ENCODE measurements at places on chromosomes 7 and 10.
A peak's percentile ranks its signal among the peaks of the same experiment; 100 is the strongest.

DNA sequence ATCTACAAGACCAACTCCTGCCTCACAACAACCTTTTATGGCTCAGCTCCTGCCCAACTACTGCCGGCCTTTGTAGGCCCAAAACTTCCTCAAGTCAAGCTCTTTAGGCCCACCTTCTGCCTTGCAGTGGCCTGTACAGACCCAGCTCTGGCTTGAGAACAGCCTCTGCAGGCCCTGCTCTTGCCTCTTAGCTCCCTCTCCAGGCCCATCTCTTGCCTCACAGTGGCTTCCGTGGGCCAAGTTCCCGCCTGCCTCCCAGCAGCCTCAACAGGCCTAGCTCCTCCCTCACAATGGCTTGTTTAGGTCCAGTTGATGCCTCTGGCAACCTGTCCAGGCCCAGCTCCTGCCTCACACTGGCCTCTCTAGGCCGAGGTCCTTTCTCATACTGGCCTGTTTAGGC is 32.4 kb upstream of the VKORC1L1 start:
- no peak for DNase-seq

GRCh38 chr7:104509874-104510273 is 181.5 kb downstream of the LHFPL3 start:
- no peak for DNase-seq

DNA sequence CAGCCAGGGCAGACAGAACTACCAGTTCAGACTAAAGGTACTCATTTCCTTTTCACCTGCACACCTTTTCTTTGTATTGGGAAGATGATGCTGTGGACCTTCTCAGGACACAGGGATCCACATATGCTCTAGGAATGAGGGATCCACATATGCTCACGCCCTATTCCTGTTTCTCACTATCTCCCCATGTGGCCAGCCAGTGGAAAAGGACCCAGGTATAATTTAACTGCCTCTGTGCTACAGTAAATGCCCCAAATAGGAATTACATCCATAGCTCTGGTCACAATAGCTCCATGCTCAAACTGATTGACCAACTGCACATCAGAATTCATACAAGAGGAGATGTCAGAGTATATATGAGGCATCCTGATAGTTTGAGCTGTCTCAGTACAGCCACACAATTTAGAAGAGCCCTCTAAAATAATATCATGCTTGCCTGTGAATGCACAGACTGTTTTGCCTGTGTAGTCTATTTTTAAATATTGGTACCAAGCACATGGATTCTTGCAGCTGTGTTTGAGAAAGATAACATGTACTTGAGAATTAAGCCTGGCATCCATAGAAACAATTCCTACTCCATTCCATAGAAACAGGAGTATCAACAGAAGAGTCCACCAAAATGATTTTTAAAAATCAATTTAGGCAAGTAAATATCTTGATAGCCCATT is 43.7 kb downstream of the CTTNBP2 start:
- DNase-seq: peak; percentile 6

DNA sequence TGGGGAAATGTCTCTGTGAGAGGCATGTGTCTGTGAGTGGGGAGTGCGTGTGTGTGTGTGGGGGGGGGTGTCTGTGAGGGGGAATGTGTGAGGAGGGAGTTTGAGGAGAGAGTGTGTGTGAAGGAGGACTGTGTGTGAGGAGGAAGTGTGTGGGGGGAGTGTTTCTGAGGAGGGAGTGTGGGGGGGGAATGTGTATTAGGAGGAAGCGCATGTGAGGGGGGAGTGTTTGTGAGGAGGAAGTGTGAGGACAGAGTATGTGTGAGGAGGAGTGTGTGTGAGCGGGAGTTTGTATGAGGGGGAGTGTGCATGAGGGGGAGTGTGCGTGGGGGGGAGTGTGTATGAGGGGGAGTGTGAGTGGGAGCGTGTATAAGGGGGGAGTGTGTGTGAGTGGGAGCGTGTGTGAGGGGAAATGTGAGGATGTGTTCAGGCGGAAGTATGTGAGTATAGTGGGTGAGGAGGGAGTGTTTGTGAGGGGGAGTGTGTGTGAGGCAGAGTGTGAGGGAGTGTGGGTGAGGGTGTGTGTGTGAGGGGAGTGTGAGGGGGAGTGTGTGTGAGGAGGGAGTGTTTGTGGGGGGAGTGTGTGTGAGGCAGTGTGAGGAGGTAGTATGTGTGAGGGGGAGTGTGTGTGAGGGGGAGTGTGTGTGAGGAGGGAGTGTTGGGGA is 21.8 kb upstream of the PTPRN2 start:
- no peak for DNase-seq

DNA sequence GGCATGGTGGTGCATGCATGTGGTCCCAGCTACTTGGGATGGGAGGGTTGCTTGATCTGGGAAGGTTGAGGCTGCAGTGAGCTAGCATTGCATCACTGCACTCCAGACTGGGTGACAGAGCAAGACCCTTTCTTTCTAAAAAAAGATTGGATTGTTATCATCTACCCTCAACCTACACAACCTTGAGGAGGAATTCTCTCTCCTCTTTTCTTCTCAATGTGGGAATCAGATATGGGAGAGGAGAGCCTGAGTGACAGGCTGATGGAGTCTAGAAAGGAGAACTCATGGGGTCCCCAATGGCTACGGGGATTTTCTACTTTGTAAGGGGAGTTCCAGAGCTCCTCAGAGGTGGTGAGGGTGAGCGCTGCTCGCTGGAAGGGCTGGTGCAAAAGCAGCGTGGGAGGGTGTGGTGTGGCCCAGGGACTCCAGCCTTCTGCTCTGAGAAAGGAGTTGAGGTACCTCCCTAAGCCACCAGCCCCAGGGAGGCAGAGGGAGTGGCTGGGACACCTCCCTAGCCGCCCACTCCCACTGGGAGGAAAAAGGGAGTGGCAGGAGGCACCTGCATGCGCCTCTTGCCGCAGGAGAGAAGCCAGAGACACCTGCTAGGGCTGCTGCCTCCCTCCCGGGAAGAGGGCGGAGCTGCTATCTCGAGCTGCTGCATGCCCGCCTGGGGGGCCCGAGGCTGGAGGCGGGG is 48.4 kb downstream of the GATA3 start:
- DNase-seq: no peak

- peak; percentile 75 for DNase-seq
These were observed 2.2 kb upstream of the KCTD7 start for GRCh38 chr7:66626331-66626934.

- no peak for DNase-seq
These were observed 29.6 kb downstream of the LOXL4 start for GRCh38 chr10:98238391-98238790.

- no peak for DNase-seq
These were observed 254.9 kb downstream of the SORCS3 start for GRCh38 chr10:104895981-104896380.

- no peak for DNase-seq
These were observed 434.3 kb upstream of the IGFBP3 start for GRCh38 chr7:46355331-46355730.

DNA sequence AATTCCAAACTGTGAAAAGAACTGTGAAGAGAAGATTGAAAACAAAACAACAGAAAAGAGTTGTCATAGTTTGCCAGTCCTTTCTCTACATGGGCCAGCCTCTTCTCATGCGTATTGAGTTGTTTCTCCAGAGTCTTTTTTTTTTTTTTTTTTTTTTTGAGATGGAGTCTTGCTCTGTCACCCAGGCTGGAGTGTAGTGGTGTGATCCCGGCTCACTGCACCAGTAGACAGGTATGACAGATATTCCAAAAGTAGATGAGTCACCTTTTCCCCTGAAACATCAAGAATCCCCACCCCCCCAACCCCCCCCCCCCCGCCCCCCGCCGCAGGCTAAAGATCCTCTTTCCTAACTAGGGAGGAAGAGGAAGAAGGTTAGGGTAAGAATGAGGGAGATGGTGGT is 15.6 kb upstream of the KMT2C start:
- DNase-seq: no peak

- no peak for DNase-seq
These were observed 671.0 kb upstream of the FOXK1 start for GRCh38 chr7:4010923-4011656.

GRCh38 chr7:5477723-5478531 is 54.3 kb upstream of the TNRC18 start:
- peak; percentile 27 for DNase-seq

DNA sequence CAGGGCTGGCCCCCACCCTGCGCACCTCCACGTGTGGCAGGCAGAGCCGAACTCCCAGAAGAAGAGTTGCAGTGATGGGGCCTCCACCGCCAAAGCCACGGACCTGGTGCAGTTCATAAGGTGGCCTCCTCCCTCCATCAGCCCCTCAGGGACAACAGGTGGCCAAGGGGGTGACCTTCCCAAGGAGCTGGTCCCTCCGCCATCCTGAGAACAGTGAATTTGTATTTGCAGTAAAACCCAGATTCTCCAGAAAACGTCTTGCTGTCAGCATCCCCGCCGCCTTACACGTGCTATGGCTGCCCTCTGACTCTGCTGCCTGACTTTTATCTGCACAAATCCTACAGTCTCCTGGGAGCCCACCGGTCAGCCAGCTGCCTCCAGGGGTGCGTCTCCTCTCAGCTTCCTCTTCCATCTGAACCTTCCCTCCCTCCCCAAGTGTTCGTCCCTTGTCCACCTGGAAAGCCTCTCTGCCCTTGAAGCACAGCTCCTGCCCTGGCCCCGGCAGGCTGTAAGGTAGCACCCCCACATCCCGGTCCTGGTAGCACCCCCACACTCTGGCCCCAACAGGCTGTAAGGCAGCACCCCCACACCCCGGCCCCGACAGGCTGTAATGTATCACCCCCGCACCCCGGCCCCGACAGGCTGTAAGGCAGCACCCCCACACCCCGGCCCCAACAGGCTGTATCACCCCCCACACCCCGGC is 311.8 kb downstream of the PTPRN2 start:
- no peak for DNase-seq

GRCh38 chr10:52387744-52388143 is 73.7 kb downstream of the DKK1 start:
- no peak for DNase-seq

DNA sequence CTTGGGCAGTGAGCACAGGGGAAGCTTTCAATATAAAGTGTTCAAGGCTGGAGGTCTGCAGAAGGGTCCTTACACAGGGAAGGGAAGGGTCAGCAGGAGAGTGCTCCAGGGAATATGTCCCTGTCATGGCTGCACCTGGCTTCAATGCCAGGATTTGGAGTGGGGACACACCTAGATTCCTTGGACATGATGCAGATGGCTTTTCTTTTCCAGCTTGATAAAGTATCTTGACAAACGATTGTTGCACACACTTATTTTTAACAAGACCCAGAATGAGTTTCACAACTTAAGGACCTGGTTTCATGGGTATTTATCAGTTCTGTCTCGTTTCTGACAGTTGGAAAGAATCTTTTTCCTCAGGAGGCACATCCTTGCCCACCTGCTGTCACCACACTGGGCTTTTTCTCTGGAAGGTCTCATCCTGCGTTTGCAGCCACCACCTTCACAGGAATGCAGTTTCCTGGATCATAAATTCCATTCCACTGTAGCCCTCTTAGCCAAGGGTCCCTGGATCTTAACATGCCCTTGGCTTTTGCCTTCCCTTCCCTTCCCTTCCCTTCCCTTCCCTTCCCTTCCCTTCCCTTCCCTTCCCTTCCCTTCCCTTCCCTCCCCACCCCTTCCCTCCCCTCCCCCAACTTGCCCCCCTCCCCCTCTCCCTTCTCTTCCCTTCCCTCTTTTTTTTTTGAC is 21.7 kb downstream of the SRRM3 start:
- no peak for DNase-seq

DNA sequence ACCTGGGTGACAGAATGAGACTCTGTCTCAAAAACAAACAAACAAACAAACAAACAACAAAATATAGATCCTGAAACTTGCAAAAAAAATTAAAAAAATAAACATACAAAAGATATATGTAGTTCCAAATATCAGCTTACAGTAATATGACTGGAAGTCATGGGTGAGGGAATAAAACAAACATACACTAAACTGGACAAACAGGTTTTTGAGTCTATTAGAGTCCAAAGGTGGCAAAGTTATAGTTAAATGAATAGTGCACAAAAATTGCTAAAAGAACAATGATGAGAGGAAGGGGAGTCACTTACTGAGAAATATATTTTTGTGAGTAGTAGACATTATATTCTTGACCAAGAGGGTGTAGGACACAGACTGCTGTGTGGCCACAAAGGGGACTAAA is 16.7 kb upstream of the RSBN1L start:
- DNase-seq: no peak

DNA sequence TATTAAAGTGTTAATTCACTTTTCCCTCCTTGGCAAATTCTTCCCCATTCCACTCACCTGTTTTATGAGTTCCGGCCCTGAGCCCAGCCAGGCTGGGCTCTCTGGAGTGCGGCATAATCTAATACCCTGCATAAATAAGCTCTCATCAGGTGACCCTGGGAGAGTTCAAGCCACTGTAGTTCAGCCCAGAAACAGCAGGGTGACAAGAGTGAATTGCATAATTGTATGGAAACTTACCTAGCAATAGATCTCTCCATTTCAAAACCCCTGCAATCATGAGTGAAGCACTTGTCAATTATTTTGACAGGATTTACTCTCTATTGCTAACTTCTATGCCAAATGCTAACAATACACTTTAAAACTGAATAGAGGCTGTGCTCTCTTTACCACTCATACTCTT is 94.7 kb downstream of the OSBPL3 start:
- no peak for DNase-seq

GRCh38 chr10:113127261-113127900 is 177.3 kb downstream of the TCF7L2 start:
- DNase-seq: no peak

GRCh38 chr10:11150231-11150731 is 132.6 kb downstream of the CELF2 start:
- DNase-seq: no peak

DNA sequence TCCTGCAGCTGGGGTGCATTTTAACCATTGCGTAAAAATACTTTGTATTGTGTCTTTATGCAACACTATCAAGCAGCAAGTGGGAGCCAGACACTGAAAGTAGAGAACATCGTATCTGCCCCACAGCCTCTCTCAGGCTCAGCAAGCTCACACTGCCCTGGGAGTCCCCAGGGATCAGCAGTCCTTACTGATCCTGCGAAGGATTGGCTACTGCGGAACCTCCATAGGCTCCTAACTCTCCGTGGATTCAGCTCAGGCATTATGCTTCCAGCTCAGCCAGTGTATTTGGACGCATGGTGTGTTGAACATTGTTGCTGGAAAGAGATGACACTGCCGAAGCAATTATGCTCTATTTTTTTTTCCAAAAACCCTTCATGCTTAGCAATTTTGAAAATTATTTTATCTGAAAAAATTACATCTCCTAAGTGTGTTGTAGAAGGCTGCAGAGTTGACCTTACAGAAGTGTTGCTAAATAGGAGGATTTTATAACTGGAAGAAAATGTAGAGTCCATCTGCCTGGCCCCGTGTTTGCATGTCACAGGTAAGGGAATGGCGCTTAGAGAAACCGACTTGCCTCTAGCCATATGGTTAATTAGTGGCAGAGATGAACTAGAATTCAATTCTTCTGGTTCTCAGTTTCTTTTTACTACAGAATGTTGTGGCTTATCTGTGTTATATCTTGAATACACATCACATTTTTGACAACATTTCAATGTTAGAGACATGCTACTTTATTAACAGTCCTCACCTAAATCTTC is 276.4 kb upstream of the COBL start:
- DNase-seq: no peak

GRCh38 chr10:127979045-127979444 is 72.1 kb downstream of the PTPRE start:
- no peak for DNase-seq

DNA sequence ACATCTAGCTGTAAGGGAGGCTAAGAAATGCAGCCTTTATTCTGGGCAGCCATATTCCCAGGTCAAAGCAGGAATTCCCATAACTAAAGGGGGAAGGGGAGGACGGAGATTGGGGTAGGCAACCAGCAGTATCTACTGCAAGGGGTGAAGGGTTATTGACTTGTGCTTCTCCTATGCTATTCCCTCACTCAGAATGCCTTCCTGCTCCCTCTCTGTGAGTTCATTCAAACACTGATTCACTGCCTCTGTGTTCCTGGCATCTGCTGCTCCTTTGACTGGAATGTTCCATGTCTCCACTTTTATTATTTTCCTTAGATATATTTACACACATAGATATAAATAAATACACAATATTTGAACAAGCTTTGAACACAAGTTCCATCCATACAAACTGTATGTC is 11.1 kb downstream of the HTR7 start:
- DNase-seq: no peak
